ENCODE measurements at places on chromosomes 1 and 21.

- no peak for DNase-seq
Observed at GRCh38 chr1:217026531-217026930, 303.3 kb upstream of the ESRRG start.

DNA sequence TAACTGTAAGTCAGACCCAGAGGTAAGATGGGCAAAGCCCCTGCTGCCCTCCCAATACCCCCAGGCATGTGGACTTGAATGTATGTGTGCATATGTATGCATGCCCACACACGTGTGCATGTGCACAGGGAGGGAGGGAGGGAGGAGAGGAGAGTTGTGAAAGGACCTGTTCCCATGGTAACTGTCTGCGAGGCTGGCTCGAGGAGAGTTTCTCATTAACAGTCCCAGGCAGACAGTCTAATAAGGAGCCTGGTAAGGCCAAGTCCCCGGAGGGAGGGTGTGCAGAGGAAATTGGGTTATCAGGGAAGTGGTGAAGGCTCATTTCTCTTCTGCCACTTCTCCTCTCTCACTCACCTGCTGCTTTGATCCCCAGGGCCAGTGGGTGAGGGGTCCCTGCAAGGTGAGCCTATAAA, 74.9 kb downstream of the NFASC start:
- DNase-seq = no peak

GRCh38 chr21:45806042-45806441, 162.5 kb downstream of the PCBP3 start:
- no peak for DNase-seq

DNA sequence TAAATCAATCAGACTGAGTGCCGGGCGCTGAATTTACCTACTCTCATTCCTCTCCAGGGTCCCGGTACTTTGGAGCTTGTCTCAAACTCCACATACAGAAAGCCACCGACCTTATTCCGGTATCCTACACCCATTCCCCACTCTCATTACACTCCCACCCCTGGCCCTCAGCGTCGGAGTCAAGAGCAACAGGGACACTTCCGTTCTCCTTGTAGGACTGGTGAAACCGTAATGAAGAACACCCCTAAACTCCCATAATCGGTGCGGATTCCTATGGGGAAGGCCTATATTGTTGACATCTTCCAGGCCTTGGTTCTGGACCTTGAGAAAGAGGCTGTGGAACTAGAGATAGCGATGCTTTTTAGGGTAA, 798 bp downstream of the ZBED6 start:
- no peak for DNase-seq

DNA sequence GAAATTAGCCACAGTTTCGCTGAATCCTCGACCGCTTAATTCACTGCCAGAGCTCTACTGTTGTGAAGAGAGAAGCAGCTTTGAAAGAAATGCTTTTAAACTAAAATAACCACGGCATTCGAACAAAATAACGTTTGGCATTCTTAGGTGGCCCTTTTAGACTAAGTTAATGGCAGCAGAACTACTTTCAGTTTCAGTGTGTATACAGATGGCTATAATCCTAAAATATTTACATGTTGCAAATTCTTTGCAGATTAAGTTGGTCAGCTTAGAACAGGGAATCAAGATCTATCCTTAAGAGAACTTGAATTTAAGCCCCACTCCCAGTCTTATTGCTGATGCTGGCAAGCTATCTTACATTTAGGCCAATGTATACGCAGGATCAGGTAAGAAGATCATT, 62.7 kb downstream of the ADSS2 start:
- DNase-seq = no peak

- no peak for DNase-seq
Observed at GRCh38 chr1:28580722-28581530, 11.1 kb upstream of the RAB42 start.

DNA sequence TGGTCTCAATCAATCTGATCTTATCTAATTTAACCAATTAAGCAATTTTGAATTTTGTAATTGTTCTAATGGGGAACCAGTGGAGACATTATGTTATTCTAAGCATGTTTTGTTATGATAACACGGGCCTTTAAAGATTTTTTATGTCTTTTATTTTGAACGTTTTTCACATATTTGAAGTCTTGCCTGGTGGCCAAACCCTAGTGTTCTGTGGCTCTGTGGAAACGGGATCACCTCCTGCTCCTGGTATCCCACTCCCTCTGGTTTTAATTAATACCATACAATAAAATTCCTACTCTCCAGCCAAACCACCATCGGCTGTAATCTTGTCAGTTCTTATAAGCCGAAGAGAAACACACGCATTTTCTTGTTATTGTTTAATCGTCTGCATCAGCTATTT, 22.9 kb upstream of the LMO4 start:
- DNase-seq = no peak

GRCh38 chr1:22747021-22747734, 36.5 kb downstream of the EPHB2 start:
- DNase-seq = no peak

DNA sequence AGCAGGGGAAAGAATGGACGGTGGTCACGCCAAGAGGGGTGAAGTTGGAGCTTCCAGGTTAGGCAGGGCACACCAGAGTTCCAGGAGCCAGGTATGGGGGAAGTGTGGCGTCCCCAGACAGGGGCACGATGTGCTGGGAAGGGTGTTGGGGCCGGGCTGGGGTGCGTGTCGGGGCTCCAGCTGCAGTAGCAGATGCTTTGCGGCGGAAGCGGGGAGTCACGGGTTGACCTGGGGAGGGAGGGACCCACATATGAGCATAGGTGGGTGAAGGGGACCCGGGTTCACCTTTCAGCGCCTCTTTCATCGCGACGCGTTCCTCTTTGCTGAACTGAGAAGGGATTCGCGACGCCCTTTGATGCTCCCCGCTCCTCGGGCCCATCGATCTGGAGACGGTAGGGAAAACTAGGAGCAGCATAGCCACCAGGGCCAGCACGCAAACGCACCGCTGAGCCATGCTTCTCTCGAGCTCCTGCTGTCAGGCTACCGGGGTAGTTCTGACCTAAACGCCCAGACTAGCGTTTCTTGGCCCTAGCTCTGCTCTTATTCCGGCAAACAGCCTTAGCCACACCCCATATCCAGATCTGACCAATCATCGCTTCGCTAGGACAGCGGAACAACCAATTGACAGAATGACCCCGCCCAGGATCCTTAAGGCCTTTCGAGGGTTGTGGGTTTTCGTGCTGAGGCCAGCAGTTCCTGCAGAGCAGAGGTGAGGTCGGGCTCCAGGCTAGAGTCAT, at the start of gene PM20D1:
TSS of gene PM20D1 (minus strand) at position 514 of the 737 bp plus-strand sequence. CDS start at position 454, 60 bp downstream.
- DNase-seq = no peak
